Hippocampal formation (tissue), 2 donors: ENCODE measurements at places on chromosomes 5 and 9.

- no peak for DNase-seq
Observed at GRCh38 chr5:178106556-178107239, 6.6 kb upstream of the N4BP3 start.

- no peak for DNase-seq
Observed at GRCh38 chr9:24011009-24011717, 185.1 kb upstream of the ELAVL2 start.

DNA sequence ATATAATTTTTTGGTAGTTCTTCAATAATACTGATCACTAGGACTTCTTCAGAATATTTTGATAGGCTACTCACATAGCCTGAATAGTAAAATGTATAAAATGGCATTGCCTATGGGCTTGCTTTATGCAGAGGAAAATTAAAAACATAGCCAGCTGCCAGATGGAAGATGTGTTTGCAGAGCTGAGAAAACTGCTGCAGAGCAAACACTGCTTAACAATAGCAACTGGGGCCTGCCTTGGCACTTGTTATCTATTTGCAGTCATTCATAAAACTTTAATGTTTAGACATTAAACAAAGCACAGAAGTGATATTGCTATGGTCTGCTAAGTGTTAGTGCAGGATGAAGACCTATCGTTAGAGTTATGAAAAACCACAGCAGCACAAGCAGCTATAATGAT, 151.5 kb upstream of the SMC2 start:
- DNase-seq, result no peak

DNA sequence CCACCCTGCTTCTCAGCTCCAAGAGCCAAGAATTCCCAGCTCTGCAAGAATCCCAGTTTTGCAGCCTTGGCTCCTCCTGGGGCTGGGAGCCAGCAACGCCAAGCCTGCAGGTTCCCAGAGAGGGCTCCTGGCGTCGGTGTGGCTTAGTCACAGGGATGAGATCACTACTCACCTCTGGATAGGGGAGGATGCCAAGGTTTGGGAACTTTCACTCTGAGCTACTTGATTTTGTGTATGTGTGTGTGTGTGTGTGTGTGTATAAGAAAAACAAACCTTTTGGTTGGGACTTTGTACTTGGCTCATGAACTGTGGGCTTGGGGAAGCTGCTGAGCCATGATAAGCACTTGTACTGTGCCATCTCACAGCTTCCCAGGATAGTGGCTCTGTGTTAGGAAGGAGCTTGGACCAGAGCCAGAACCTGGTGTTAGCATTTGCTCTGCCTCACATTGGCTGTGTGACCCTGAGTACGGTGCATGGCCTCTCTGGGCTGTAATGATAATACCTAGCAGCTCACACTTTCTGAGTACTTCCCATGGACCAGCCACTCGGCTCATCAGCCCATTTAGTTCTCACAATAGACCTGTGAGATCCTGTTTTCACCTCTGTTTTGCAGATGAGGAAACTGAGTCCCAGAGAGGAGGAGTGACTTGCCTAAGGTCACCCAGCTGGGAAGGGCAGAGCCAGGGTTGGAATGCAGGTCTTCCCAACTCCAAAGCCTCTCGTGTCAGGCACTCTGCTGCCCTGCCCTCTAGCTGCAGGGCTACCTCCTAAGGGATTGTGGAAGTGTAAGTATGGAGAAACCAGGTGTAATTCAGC, 41.4 kb upstream of the DAB2IP start:
- no peak for DNase-seq

DNA sequence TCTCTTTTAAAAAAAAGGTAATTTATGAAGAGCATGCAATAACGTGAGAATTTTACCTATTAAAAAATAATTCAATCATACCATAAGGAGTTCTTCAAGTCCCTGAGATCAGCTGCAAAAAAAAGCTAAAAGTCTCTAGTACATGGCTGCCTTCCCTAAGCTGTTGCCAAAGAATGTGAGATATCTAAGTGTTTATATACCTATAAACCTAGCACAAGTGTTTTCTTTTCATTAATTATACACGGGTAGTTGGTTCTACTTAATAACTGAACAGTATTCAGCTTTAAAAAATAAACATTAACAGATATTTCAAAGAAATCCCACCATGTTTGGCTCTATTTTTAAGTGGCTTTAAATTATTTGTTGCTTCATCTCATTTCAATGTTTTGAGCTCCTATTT, 25.9 kb downstream of the FNBP1 start:
- DNase-seq, result no peak

DNA sequence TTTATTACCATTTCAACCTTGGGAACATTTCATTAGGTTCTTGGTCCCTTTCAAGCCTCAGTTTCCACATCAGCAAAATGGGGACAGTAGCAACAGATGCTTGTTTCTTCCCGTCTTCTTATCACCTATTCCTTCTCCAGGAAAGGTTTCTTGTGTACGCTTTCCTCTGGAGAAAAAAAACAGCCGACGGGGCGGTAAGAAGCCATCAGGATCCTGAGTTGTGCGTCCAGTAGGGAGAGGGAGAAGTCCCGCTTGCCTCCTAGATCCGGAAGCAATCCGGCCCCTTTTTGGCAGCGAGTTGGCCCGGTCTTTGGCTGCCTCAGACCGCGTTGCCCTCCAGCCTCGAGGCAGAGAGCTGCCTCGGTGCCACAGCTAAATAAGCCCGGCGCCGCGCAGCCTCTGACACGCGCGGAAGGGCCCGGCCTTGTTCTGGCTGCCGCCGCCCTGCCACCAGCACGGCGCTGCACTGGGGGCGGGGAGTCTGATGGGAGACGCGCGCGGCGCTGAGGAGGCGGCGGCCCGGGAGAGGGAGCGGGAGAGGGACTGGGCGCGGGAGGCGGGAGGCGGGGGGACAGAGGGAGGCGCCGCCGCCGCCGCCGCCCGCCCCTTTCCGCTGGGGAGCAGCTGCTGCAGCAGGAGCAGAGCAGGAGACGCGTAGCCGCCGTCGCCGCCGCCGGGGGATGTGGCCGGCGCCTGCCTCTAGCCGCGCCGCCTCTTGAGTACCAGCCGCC, at the start of gene SLC44A1:
Gene SLC44A1 (plus strand): TSS at position 649 of the 731 bp plus-strand sequence. CDS start 218 bp downstream, outside the sequence.
- peak; percentile 97 for DNase-seq

- DNase-seq, result no peak
Observed at GRCh38 chr5:177382423-177383029, 1.7 kb upstream of the SLC34A1 start.

- no peak for DNase-seq
Observed at GRCh38 chr5:144333336-144333920, 162.8 kb downstream of the KCTD16 start.
